ENCODE measurements at places on chromosomes 13 and 19.

- DNase-seq = no peak
These were observed 891.5 kb downstream of the EFNB2 start for GRCh38 chr13:105643966-105644365.

- DNase-seq = no peak
These were observed 473.6 kb upstream of the SLC10A2 start for GRCh38 chr13:103539721-103540381.

DNA sequence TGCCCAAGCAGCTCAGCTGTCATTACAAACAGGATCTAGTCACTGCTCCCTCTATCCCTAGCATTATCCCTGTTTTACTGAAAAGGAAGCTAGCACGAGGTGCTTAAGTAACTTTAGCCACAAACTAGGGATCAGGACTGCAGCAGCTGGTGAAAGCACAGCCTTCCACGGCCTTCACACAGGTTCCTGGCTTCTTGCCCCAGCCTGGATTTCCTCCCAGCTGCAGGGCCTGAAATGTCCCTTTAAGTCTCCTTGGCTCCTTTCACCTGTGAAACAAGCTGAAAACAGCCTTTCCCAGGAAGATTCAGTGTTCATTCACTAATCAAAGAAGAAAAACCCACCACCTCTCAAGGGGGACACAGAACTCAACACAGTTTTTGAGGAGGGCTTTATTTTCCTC, 754.5 kb downstream of the DIAPH3 start:
- DNase-seq = no peak

- no peak for DNase-seq
These were observed 1570.3 kb upstream of the PRR20A start for GRCh38 chr13:55570371-55570770.

- DNase-seq = no peak
These were observed 20.1 kb downstream of the DEDD2 start for GRCh38 chr19:42197375-42197817.

DNA sequence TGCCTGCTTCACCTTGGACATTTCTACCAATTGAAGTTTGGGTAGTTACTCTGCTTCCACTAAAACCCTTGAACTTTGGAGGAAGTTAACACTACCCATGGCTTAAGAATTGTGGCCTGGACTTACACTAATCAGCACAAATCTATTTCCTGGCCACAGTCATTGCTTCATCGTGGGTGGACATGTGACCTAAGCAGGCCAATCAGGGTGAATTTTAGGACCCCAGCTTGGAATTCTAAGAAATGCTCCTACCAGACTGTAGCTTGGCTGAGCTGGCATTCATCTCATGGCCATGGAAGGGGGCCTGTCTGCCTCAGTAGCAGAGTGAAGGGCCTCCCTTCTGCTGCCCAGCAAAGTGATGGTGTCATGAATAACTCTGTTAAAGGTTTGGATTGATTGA, 58.3 kb upstream of the SLC15A1 start:
- DNase-seq = no peak

DNA sequence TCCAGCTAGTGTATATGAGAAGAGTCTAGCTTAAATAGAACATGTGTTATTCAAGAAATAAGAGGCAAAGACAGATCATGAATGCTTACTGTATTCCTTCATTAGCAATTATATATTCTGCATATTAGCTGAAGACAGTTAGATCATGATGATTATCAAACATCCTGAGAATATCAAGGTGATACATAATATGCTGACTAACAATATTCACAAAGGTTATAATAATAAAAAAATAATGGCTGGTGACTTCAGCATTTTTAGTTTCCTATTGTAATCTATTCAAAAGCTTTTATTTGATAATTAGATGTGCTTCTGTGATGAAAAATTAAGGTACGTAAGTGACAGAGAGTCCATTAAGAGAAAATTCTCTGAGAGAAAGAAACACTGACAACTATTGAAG, 511.4 kb downstream of the PCDH17 start:
- DNase-seq = no peak

- no peak for DNase-seq
These were observed 14.3 kb downstream of the IGSF23 start for GRCh38 chr19:44627631-44628030.

DNA sequence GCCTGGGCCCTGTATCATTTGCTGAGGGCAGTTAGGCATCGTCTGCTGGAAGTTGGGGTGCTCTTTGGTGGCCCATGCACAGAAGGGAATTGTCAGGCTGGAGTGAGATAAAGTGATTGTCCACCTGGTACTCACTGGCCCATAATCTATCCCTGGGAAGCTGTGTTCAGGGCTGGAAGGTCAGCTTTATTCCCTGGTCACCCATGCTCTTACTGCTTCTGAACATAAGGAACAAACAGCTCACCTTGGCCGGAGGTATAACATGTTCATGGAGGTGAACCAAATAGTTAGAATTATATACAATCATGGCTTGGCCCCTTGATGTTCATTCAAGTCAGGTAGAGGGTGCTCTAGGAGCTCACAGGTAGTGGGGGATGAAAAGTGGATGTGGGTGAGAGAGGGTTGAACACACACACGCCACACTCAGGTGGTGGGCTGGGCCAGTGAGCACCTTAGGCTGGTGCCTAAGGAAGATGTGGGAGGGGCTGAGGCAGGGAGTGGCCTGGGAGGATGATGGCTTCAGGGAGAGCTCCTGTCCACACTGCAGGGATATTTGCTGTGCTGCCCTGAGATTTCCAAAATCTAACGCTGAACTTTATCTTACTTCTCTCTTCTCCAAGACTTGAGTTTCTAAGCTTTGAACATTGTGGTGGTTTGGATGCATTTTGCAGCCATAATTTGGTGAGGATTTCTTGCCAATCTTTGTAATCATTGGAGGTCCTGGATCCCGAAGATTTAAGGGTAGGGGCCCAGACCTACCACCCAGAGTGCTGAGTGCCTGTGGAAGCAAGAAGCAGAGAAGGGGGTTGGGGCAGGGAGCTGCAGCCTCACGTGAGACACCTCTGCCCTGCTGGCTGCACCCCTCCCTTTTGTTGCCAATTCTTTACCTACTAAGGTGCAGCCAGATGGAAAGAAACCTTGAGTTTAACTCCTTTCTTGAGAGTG, 420.6 kb downstream of the ZNF536 start:
- DNase-seq = no peak
